ENCODE measurements at places on chromosomes 2 and 18.

- no peak for DNase-seq
Measured at GRCh38 chr2:205409411-205409810, 272.9 kb upstream of the NRP2 start.

DNA sequence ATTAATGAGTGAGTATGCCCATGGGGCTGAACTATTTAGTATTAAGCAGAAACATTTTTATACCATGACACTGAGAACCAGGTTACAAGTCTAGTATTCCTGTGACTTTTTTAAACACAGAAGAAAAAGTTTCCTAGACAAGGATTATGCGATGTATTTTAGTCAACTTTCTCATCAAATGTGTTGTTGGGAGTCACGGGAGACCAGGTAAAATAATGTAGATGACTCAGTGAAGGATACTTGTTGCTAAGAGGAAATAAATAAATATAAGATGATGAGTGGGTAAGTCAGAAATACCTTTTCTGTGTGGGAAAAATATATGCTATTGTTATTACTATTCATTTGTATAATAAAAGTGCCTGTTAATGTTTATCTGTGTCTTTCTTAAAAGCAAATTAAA is 23.4 kb downstream of the MBD5 start:
- no peak for DNase-seq

DNA sequence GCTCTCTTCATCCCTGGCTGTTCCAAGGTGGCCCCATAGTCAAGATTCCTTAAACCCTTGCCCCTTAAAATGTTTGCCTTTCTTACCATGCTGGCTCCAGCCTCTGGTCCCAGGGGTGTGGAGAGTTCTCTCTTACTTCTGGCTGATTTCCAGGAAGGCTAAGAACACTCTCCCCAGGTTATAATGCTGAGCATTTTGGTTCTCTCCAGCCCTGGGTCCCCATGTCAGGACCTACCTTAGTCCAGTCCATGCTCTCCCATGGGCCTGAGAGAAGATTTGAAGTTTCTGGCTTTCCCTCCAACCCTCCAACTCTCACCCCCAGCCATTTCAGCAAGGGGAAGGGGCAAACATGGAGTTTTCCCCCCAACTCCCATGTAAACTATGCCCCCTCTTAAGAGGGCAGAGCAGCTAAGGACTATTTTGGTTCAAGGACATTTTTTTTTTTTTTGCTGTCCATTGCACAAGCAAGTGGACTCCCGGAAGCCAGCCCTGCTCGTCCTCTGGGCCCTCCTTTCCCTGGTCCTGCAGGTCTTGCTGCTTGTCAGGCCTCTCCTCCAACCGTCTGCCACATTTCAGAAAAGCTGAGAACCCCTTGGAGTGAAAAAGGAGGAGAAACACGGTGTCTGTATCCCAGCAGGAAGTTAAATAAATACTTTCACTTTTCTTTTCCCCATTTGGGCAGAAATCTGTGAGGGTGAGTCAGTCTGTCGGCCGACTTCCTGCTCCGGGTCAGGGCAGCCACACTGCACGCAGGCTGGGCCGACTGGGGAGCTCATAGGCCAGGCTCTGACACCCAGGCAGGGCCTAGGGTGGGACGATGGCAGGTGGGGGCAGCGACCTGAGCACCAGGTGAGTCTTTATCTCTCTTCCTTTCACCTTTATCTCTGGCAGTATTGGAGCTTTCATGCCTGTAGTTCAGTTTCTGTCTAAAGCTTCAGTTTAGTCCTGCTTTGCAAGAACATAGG is at the start of gene SP140L:
Gene SP140L (plus strand): TSS at position 741 of the 965 bp plus-strand sequence. CDS start 77 bp downstream, at position 818.
- peak; percentile 73 for DNase-seq

- DNase-seq: no peak
Measured at GRCh38 chr18:2970772-2971659, 41.9 kb downstream of the LPIN2 start.

- DNase-seq: no peak
Measured at GRCh38 chr2:217614498-217614897, 388.3 kb downstream of the TNS1 start.

- DNase-seq: no peak
Measured at GRCh38 chr2:69667805-69668382, 24.4 kb upstream of the AAK1 start.

DNA sequence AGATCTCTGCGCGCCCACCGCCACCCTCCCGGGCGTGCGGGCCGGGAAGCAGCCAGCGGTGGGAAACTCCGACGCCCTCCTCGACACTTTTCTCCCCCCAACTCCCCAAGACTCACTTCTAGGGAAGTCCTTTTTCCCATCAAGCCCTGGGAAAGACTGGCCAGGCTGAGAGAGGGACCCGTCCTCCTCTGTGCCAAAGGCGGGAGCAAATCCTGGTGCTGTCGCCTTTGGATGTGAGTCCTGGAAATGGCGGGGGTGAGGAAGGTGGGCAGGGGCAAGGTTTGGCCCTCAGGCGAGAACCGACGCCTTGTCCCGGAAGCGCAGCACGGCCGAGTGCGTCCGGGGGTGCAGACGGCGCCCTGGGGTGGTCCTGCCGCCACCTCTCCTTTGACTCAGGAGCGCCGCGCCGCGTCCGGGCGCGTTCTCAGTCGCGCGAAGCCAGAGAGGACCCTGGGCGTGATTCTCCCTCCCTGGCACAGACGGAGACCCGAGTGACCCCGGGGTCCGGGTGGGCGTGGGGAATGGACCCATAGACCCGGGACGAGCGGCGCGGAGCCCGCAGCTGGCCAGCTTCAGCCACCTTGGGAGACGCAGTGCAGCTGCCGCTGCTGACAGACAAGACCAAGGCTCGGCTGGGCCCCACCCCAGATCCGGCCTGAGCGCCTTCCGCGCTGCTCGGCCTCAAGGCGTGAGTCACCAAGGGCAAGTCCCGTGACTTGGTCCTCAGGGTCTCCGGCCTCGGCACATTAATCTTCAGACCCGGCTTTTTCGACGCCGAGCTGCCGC is 3.5 kb upstream of the LBX2 start:
- peak; percentile 56 for DNase-seq

DNA sequence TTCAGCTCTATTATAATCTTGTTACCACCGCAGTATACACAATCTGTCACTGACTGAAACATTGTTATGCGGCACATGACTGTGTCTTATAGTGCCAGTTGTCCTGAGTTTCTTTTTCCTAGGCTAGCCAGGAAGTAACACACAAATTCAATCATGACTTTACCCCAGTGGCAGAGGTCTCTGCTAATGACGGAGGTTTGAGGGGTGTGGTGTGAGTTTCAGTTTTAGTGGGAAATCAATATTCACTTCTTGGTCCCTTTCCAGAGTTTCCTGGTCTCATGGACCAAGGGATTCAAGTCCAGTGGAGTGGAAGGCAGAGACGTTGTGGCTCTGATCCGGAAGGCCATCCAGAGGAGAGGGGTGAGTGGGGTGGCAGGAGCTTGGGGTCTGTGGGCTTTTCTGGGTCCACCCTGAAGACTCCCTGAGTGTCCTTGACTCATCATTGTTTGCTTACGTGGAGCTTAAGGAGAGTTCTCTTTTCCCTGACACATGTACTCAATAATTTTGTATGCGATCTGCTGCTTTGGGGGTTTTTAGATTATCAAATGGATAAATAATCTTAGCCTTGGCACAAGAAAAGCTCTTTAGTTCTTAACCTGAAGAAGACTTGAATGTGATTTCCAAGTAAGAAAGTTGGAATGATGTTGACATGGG is 39.2 kb downstream of the HK2 start:
- no peak for DNase-seq

- no peak for DNase-seq
Measured at GRCh38 chr18:24428709-24429108, 2.2 kb downstream of the IMPACT start.

DNA sequence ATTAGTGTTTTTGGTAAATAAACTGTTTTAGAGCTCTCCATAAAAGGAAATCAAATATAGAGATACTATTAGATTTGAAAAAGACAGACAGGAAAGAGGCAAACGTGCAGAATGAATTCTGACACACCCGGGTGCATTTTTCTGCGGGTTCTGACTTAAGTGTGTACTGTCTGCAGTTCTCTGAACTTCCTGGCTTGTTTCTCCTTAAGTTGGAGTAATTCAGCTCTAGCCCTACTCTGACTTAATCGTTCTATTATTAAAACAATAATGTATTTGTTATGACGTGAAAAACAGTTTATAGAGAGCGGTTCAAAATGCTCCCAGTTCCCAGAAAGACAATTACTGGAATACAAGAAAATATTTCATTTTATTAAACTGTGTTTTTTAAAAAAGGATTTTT is 305.9 kb downstream of the ARHGAP15 start:
- DNase-seq: no peak

DNA sequence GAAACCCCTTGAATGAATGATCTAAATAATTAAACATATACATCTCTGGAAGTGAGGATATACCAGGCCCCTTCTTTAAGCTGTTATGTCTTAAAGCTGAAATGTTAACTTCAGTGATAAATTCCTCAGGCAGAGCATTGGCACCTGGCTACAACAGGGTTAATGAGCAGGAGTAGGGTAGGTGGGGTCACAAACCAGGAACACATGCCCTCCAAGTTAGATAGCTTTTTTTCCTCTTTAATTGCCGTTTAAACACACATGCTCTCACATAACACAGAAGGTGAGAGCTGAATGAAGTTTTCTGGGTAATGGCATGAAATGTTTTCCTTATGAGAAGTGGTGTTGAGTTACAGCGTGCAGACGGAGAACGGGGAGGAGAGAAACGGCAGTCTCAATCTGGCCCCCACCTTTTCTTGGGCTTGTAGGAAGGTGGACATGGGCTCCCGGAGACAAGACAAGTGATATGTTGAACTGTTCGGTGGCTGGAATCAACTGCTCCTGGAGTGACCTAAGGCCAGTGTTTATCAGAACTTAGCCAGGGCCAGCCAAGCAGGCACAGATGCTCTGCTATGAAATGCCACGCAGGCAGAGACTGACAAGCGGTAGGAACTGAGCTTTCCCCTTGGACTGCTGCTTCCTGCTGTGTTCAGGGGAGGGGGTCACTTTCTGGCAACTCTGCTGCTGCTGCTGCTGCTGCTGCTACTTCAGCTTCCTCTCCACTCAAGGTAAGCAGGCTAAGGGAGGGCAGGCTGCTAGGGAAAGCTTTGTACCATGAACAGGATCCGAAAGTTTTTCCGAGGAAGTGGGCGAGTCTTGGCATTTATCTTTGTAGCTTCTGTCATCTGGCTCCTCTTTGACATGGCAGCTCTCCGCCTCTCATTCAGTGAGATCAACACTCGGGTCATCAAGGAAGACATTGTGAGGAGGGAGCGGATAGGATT is at the start of gene GALNT5:
Gene GALNT5 (plus strand): TSS at position 394 of the 941 bp plus-strand sequence. CDS start 378 bp downstream, at position 772.
- no peak for DNase-seq

DNA sequence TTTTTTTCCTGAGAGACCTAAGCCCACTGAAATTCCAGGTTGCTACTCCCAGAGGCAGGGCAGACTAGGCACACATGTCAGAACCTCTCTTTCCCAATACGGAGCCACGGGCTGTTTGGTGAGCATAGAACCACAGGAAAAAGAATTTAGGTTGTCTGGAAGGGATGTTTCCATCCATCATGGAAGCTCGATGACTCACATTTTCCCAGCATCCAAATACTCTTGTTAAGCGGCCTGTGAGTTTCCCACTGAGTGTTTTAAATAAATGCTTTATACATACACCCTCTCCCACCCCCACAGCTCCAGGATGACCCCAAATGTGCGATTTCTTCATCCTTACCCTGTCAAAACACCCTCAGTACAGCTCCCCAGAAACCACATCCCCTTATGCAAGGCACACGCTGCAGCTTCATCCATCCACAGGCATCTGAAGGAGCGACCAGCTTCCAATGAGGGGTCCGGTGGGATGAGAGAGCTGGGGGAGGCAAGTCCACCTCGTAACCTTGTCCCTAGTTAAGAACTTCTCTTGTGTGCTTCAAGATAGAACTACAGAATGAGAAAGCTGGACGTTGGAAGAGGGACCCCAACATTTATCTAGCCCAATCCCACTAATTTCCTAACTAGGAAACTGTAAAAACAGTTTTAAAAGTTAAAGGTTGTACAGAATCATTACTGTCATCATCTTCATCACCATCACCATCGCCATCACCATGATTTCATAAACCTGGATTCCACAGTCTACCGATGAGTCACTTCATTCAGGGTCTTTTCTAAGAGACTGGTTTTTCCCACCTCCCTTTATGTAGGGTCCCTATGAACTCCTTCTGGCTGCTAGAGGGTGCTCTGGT is 63.5 kb upstream of the FZD7 start:
- no peak for DNase-seq

DNA sequence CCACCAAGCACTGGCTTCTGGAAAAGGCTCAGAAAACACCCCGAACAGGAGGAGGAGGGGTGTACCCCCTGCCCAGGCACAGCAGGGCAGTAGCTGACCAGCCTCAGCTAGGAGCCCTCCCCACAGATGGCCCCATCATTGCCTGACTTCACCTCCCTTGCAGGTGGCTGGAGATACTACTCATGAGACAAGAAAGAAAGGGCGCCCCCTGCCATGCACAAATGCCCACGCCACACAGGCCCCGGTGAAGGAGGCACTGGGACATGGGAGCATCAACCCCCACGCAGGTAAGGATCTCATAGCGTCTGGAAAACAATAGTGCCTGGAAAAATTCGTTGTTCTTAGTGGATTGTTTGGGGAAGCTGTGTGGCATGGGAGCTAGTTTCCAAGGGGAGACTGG is 240.6 kb downstream of the TFCP2L1 start:
- DNase-seq: no peak

DNA sequence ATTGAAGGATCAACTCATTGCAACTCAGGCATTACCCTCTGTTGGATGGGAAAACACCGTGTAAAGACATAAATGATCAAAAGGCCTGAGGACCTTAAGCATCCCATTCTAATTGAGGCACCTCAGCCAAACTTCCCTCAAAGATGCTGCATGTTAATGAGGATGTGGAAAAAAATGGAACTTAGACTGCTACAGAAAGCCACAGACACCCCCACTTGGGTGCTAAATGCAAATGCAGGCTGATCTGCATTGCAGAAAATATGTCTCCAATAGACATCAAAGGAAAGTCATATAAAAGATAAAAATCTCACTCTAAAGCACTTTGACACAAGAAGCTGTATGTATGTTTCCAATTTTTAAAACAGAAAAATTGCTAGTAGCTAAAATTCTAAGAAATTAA is 504.7 kb downstream of the KCNJ3 start:
- DNase-seq: no peak
